ENCODE measurements at places on chromosomes 11 and 22.

DNA sequence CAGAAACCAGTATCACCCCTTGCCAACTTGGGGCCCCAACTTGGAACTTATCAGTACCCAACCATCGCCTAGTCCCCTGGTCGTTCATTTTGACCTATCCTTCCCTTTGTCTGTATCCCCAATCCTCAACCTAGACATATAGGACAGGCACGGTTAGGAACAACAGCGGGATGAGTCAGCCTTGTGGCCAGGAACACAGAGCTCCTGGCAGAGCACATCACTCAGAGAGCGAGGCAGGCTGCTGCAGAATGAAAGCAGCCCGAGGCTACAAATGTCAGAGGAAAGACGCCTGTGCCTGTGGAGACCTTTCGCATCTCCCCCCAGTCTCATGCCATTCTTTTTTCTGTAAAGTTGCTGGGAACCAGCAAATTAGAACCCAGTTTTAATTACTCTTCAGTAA lies 14.6 kb downstream of the DKK3 start:
- DNase-seq: no peak

DNA sequence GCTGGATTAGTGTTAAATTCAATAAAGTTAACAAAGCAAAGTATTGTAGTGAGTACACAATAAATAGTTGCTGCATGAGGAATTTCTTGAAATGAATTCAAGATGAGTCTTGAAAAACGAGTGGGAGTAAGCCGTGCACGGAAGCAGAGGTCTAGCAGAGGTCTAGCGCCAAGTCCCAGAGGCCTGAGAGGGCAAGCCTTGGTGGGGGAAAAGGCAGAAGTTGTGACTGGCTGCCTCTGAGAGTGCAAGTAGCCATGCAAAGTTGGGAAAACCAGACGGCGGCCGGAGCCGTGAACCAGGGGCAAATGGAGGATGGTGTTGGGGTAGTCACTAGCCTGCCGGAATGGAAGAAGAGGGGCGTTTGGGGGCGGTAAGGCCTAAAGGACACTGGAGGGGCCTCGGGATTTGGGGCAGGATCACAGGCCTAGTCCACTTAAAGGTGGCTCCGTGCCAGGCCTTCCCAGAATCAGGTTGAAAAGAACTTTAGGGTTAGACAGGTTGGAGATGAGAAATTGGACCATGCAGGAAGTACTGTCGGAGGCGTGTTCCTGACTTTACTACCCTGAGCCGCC lies 379 bp upstream of the SLC3A2 start:
- DNase-seq: no peak

GRCh38 chr22:41260871-41261270 lies 20.1 kb upstream of the CHADL start:
- no peak for DNase-seq

DNA sequence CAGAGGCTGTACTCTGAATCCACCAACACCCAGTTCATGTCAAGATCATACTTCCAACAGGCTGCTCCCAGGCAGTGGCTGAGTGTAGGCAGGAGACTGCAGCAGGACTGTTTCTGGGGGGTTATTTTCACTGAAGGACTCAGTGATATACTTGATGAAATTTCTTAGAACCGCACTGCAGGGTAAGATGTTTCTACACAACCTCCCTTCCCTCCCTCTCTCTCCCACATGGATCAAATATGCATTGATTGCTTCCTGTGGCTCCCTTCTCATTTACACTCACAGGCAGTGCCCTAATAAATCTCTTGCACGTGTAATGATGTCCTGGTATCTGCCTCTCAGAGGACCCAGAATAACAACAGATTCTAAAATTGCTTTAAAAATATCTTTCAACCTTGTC lies 251.3 kb upstream of the CCDC179 start:
- DNase-seq: no peak
